ENCODE measurements at places on chromosomes 16 and 17. TPM values are rescaled to one million over a fixed set of nuclear protein-coding genes. Genes with fewer than 3 reads are reported as not detected.

Gene ICAM2
- not detected for total RNA-seq

Gene ASPA
- total RNA-seq: not detected

Gene MGAT5B
- 0.20 TPM for total RNA-seq

Gene NLGN2
- total RNA-seq: 45.2 TPM

Gene GP1BA
- total RNA-seq: not detected

DNA sequence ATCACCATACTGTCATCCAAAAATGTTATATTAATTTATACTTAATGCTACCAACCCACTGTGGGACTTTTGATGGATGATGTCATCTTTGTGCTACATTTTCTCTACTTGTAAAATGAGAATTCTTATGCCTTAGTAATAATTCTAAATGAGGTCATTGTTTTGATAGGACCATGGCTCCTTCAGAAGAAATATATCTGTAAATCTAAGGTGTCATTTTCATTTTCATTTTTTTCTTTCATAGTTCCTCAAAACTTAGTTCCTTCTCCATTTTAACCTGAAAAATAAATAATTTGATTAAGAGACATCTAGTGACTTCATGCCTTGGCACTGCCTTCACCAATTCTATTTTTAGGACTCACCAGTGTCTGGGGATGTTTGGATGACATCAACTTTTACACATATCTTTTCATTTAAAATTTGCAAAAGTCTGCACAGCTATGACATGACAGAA lies 48.7 kb downstream of the GPRC5B start:
- H3K36me3 ChIP-seq: no peaks in the 10 kb centered on the region
- no peaks in the 10 kb centered on the region for H3K27me3 ChIP-seq
- H3K4me3 ChIP-seq: no peak overlapping the region
- H3K27ac ChIP-seq: peak overlapping the region; percentile 65
- DNase-seq: no peak
- H3K4me1 ChIP-seq: peaks cover 21% of the 10 kb centered on the region

DNA sequence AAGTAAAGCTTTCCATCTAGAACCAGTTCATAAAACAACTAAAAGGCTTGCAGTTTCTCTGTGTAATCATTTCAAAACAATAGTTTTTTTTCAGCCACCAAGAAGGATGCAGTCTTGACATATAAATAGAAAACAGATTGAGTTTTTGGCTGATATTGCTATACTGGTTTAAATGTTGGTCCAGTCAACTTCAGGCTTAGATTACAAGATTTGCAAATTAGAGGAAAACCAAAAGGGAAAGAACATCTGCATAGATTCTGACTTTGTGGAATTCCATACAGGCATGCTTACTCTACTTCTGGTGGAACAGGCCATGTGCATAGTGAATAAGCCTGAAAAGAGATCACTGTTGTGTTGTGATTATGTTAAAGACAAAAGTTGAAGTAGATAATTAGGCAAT lies 150.3 kb downstream of the BCAS3 start:
- H3K27me3 ChIP-seq: no peaks in the 10 kb centered on the region
- no peaks in the 10 kb centered on the region for H3K4me1 ChIP-seq
- H3K36me3 ChIP-seq: no peaks in the 10 kb centered on the region

DNA sequence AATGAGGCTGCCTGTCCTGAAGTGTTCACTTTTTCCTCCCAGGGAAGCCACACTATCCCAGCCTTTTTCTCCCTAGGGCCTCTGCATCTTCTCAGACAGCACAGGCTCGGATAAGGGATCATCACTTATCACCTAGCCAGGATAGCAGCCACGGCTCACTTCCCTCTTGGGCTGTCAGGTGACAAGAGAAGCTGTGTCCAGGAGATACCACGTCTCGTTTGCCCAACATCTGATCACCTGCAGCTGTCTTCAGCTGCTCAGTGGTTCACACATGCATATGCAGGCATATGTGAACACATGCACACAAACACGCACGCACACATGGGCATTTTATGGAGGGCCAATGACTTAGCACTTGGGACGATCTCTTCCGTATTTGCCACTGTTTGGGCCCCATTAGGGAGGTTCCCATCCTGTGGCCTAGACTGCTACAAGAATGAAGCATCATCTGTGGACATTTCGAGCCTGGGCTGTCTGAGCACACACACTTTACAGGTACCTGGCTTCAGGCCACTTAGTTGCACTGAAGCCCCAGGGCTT lies 32.4 kb upstream of the ADORA2B start:
- H3K4me3 ChIP-seq: no peak overlapping the region
- H3K36me3 ChIP-seq: no peaks in the 10 kb centered on the region
- no peaks in the 10 kb centered on the region for H3K27me3 ChIP-seq

DNA sequence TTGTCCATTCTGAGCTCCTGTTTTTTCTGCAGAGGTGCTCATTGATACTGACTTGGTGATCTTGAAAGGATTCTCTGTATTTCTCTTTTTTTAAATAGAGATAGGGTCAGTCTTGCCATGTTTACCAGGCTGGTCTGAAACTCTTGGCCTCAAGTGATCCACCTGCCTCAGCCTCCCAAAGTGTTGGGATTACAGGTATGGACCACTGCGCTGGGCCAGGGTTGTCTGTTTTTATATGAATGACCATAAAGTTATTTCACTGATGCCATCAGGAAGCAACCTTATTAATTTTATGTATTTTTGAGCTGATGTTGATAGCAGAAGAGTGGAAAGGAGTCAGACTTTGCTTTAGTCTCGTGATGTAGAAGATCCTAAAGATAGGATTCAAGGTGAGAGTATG lies 35.7 kb upstream of the METTL9 start:
- H3K4me3 ChIP-seq: no peak overlapping the region
- peaks cover 11% of the 10 kb centered on the region for H3K27me3 ChIP-seq

DNA sequence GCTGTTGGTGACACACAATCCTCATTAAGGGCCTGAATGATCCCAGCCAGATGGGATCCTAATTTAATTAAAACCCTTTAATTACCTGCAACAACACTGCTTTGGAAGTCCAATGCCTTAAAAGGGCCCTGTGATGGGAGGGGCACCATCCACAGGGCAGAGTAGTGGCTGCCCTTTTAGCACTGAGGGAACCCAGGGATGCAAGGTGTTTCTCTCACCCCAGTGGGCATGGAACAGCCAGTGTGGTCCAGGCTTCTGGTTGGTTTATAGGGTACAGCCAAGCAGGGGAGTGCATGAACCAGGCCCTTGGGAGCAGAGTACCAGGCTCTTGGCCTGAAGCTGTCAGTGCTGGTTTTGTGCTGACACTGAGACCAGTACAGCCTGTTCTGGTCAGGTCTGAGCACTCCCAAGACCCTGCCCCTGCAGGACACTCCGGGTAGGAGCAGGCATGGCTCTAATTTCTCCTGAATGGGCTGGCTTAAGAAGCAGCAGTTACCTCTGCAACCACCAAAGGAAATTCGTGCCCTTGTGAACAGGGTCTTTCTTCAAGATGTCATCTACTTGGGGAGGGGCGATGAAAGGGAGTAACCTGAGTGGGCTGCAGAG lies 9.9 kb downstream of the NXPH3 start:
- H3K4me3 ChIP-seq: no peak overlapping the region
- no peak overlapping the region for H3K27ac ChIP-seq
- no peak for DNase-seq
- H3K27me3 ChIP-seq: no peaks in the 10 kb centered on the region

DNA sequence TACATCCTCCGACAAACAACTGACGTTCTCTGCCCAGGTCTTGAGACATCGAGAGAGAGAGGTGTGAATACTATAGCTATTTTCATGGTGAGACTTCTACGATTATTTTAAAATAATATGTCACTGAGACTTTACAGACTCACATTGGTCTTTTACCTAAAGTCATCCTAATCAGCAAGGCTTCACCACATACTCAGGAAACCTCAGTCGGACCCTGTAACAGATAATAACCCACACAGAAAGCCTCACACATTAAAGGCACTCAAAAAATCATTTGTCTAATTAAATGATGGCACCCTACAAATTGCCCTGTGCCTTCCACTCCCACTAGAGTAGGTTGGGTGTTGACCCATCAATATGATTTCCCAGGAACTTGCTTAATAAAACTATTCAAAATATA lies 19.8 kb upstream of the SLC39A11 start:
- DNase-seq: no peak
- H3K27ac ChIP-seq: no peak overlapping the region
- no peak overlapping the region for H3K4me3 ChIP-seq
- H3K27me3 ChIP-seq: no peaks in the 10 kb centered on the region
- peaks cover 2% of the 10 kb centered on the region for H3K36me3 ChIP-seq

DNA sequence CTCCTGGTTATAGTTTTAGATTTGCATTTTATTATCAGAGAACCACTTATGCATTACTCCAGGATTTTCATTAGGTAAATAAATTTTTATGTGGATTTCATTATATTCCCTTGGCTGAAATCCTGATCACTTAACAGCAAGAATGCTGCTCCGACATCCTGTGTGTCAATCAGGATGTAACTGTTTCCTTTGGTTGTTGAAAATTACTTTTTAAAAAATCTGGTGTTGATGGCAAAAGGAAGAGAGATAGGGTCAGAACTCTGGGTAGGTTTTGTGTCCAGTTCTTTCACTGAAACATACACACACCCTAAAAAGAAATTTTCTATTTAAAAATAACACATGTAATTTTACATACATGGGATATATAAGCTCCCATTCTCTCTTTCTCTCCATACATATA lies 30.9 kb downstream of the ZNF423 start:
- no peak overlapping the region for H3K27ac ChIP-seq
- H3K4me1 ChIP-seq: peaks cover 32% of the 10 kb centered on the region
- H3K36me3 ChIP-seq: no peaks in the 10 kb centered on the region

DNA sequence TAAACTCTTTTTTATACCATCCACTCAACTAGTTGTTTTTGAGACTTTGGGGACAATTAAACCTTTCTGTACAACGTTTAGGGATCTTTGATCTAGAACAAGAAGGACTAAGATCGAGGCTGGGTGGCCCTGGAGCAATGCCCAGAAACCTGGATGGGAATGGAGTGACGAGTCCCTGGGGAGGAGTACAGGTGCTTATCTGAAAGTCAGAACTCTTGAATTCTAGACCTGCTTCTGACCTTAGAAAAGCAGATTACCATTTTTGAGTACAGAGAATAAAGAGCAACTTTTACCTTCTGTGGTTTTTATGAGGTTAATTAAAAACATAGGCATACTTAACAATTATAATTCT lies 17.8 kb downstream of the UBE2Z start:
- H3K4me3 ChIP-seq: no peak overlapping the region
- peaks cover 41% of the 10 kb centered on the region for H3K36me3 ChIP-seq

DNA sequence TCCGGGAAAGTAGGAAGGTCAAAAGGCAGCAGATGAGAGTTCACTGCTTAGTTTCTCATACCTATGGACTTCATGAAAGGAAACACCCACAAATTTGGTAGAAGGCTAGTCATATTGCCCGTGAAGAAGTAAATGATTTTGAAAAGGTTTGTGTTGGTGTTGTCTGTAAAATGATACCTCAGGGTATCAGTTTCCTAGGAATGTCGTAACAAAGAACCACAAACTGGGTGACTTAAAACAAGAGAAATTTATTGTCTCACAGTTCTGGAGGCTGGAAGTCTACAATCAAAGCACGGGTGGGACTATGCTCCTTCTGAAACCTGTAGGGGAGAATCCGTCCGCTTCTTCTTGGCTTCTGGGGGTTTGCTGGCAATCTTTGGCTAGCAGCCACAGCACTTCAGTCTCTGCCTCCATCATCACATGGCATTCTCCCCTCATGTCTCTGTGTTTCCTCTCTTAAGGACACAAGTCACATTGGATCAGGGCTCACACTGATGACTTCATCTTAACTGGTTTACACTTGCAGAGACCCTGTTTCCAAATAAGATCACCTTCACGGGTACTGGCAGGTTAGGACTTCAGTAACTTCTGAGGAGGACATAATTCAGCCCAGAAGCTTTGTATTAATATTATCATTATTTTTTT lies 2.0 kb upstream of the NAE1 start:
- H3K4me1 ChIP-seq: peaks cover 11% of the 10 kb centered on the region
- no peak overlapping the region for H3K4me3 ChIP-seq
- H3K27ac ChIP-seq: no peak overlapping the region
- peaks cover under 1% of the 10 kb centered on the region for H3K36me3 ChIP-seq
- no peak for DNase-seq
- H3K27me3 ChIP-seq: peaks cover 7% of the 10 kb centered on the region

- no peak overlapping the region for H3K4me3 ChIP-seq
- H3K27me3 ChIP-seq: no peaks in the 10 kb centered on the region
- H3K27ac ChIP-seq: no peak overlapping the region
- H3K36me3 ChIP-seq: peaks cover 2% of the 10 kb centered on the region
- DNase-seq: no peak
- H3K4me1 ChIP-seq: peaks cover 5% of the 10 kb centered on the region
Measured at GRCh38 chr17:72429066-72429638, 308.3 kb downstream of the SOX9 start.

DNA sequence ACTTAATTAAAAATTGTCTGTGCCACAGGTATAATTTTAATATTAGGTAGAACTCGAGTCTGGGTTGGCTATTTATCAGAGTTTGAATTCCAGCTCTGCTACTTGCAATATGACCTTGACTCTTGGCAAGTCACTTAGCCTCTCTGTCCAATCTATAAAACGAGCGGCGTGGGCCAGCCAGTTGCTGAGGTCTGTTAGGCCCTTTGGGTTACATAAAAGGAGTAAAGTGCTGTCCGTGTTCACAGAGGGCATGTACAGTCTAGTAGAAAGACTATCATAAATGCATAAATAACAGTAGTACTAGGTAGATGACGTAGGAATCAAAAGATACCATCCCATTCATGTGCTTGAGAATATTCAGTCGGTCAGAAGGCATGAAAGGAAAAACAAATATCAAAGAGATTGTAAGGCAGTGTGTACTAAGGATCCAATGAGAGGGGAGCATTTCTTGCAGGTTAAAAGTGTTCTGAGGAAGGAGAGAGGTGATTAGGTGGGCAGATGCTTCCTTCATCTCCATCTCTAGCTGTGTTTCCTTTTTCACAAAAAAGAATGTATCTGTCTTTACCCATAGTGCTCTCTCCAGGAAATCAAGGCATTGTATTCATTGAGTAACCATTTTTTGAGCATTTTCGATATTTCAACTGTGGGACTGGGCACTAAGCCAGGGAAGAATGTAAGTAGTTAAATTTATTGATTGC lies 2.4 kb downstream of the TNRC6A start:
- no peaks in the 10 kb centered on the region for H3K27me3 ChIP-seq
- peaks cover 51% of the 10 kb centered on the region for H3K4me1 ChIP-seq
- H3K27ac ChIP-seq: peak overlapping the region; percentile 39
- H3K4me3 ChIP-seq: peak overlapping the region; percentile 29

- no peak overlapping the region for H3K4me3 ChIP-seq
- no peak overlapping the region for H3K27ac ChIP-seq
- H3K4me1 ChIP-seq: peaks cover 38% of the 10 kb centered on the region
- no peaks in the 10 kb centered on the region for H3K36me3 ChIP-seq
Measured at GRCh38 chr17:28529013-28529400, 22.9 kb downstream of the FOXN1 start.

- no peak overlapping the region for H3K27ac ChIP-seq
- no peak overlapping the region for H3K4me3 ChIP-seq
- peak; percentile 35 for DNase-seq
- no peaks in the 10 kb centered on the region for H3K27me3 ChIP-seq
Measured at GRCh38 chr17:28554565-28554964, 2.1 kb upstream of the UNC119 start.

- H3K36me3 ChIP-seq: peaks cover 15% of the 10 kb centered on the region
- no peak overlapping the region for H3K4me3 ChIP-seq
- H3K27me3 ChIP-seq: no peaks in the 10 kb centered on the region
- no peak overlapping the region for H3K27ac ChIP-seq
- no peak for DNase-seq
Measured at GRCh38 chr16:11009027-11009755, 64.8 kb downstream of the CLEC16A start.

All from chondrocyte (in vitro differentiated cells).